Stimulated activated CD8-positive, alpha-beta memory T cell treated with anti-CD3 and anti-CD28 coated beads, Interleukin-7, amount 100 ng/mL, for 4 hours (primary cell): ENCODE measurements at places on chromosomes 7 and 10.

DNA sequence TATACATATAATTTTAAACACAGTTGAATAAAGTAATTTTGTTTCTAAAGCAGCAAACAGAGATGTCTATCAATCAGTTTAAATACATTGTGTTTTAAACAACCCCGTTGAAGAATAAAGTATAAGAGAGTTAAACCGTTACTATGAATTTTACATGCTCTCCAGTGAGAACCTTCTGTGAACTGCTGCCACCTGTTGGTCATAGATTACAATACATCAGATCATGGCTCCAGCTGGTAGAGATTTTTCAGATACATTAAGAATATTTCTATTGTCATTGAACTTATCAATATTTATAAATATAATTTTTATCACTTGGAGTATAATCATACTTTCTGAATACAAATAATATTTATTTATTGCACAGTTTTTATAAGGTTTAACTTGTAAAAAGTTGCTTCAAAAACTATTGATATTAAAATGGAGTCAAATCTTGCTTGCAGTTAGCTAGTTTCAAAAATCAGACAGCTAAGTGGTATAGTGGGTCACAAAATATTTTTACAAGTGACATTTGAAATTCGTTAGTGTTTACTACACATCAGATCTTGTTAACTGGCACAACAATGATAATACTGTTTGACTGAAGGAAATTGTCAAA, 561.2 kb upstream of the PHF14 start:
- no peak for DNase-seq

DNA sequence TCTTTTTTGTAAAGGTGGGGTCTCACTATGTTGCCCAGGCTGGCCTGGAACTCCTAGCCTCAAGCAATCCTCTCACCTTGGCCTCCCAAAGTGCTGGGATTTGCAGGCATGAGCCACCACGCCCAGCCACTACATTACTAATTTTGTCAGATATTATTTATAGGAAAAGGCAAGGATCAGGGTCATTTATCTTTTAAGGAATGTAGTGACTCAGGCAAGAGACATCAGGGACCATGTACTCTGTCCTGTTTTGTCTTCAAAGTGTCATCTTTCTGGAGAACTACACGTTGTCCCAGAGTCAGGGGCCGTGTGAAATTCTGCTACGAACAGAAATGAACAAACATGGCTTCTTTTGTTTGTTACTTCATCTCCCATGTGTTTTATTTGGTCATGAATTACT, 105.3 kb downstream of the NPTX2 start:
- DNase-seq: no peak

GRCh38 chr10:111498560-111498959, 421.7 kb downstream of the ADRA2A start:
- DNase-seq: no peak

GRCh38 chr7:151889406-151890354, 12.8 kb upstream of the PRKAG2 start:
- DNase-seq: no peak

DNA sequence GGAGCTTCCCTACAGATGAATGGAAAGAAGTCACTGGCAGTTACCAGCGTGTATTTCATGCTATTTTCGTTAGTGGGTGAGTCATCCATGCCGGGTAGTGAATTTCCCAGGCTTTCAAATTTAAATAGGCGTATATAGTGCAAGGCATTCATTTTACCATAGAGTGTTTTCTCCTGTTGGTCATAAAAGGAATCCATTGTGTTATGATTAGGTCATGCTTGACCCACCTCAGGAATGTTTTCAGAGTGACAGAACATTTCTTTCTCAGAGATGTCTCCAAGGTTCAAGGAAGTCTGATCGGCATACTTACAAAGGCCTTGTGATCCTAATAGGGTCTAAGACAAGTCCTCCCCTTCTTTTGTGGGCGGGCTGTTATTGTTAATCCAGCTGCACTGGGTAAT, 110.7 kb downstream of the AKR1D1 start:
- DNase-seq: no peak

DNA sequence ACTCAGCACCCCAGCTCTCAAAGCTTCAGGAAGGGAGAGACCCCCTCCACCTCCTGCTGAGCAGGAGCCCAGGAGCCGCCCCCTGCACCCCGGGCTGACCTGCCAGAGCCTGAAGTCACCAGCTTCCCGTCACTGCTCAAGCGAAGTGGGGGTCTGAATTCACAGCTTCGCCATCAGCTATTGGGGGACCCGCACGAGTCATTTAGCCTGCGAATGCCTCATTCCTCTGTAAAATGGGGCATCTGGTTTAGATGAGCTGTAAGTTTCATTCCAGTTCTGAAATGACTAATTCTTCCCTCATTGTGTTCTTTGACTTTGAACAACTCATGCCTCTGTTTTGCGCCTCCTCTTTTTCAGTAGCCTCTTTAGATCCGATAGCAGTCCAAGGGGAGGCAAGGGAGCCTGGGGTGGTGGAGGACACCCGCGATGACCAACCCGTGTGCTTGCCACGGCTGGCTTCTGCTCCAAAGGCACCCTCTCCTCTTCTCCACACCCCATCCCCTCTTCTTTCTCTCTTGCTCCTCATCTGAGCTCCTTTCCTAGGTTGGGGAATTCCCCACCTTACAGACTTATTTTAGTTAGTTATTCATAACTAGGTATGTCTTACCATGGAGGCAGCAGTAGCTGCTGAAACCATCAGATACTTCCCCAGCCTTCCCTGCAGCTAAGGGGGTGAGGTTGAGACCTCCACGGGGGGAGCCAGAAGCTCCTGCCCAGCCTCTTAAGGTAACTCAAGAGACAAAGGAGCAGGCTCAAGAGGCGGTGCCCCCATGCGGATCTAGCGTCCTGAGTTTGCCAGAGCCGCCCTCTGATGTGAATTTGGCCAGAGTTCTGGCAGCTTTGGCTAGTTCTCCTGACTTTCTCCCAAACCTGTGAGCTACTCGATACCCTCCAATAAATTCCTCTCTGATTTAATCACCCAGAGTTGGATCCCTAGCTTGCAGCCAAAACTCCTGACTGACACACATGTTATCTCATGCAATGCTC, 47.7 kb downstream of the RBM17 start:
- no peak for DNase-seq
